Stimulated activated CD8-positive, alpha-beta memory T cell treated with anti-CD3 and anti-CD28 coated beads, Interleukin-12 subunit alpha, Interleukin-12 subunit beta, amount 100 ng/mL, for 4 hours (primary cell): ENCODE measurements at places on chromosomes 1 and 21.

- no peak for DNase-seq
These were observed 21.2 kb upstream of the CHI3L1 start for GRCh38 chr1:203207751-203208150.

- no peak for DNase-seq
These were observed 7.2 kb downstream of the INTS3 start for GRCh38 chr1:153735090-153735420.

DNA sequence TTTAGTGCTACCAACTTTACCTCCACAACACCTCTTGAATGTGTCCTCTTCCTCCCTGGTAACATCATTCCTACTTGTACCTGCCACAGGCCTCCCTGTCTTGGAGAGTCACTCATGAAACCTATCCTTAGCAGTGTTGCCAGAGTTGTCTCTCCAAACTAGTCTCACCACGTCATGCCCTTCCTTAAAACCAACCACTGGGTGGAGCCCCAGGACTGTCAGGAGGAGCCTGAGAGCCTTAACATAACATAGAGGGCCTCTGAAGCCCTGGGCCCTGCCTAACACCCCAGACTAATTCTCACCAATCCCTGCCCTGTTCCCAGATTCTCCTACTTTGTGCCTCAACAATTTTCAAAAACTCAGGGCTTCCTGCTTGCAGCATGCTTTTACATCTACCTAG is 65.3 kb downstream of the ZNF697 start:
- DNase-seq = no peak

GRCh38 chr1:219120624-219121544 is 52.8 kb upstream of the LYPLAL1 start:
- no peak for DNase-seq

GRCh38 chr1:59917026-59917784 is 9.4 kb downstream of the CYP2J2 start:
- DNase-seq = no peak

- no peak for DNase-seq
These were observed 146.0 kb downstream of the PBX1 start for GRCh38 chr1:164704954-164705353.

- DNase-seq = no peak
These were observed 78.8 kb upstream of the WDR26 start for GRCh38 chr1:224513383-224513782.

DNA sequence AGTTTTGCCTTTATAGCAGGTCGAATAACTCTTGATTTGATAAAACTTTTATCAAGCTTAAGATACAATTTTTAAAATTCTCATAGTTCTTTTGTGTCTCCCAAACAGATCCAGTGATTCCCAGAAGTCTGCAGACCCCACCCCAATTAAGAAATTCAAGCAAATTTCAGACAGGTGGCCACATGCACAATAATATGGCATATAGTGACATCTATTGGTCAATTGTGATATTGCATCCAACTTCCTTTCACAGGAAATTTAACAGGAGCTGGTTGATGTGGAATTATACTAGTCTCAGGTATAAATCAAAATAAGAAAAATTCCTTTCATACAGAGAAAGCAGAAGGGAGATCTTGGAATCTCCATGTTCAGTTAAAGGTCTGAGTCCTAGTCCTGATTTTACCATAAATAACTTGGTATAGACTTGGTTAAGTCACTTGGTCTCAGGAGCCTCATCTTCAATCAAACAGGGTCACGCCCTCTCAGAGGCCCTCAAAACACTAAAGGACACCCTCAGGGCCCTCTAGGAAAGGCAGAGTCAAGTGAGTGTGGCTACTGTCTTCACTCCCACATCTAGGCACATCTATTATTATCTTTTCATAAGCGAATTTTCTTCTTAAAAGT is 24.1 kb downstream of the PIGM start:
- DNase-seq = no peak

GRCh38 chr1:206647224-206647623 is 11.9 kb downstream of the DYRK3 start:
- no peak for DNase-seq

- DNase-seq = peak; percentile 66
These were observed 4.2 kb upstream of the ECE1 start for GRCh38 chr1:21294266-21294989.

GRCh38 chr1:116316373-116316772 is 56.7 kb upstream of the ATP1A1 start:
- no peak for DNase-seq

DNA sequence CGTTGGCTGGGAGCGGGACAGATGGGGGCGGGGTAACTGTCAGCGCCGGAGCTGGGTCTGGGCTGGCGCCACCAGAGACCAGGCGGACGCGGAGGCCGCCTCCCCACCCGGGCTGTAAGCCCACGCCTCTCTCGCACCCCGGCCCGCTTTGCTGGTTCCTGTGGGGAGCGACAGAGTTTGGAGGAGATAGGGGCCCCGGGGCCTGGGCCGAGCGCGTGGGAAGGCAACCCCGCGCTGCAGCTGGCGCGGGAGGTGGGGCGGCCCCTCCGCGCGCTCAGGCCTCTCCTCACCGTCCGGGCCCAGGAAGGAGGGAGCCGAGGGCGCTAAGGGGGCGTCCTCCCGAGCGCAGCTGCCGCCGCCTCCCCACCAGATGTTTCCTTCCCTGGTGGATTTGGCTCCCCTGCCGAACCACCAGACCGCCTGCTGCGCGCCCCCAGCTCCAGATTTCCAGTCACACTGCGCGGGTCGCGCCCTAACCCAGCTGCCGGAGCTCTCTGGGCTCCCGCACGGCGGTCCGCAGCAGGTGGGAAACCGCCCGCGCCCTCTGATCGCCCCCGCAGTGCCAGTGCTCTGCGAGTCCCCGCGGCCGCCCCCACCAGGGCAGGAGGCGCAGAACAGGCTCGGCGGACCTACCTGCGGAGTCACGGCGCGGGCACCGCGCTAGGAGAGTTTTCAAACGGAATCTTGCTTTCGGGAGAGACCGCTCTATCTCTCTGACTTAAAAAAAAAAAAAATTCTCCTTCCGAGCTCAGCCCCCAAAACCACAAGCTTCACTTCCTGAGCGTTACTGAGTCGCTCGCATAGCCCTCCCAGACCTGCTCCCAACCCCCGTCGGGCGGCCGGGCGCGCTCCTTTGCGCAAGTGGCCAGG is 1.1 kb downstream of the GFI1 start:
- peak; percentile 83 for DNase-seq

GRCh38 chr21:45542242-45542666 is at the start of gene SLC19A1:
SLC19A1 (minus strand) TSS chr21:45542440; CDS start chr21:45537959, 4,481 bp downstream.
- peak; percentile 68 for DNase-seq

- no peak for DNase-seq
These were observed 4.3 kb upstream of the LHX9 start for GRCh38 chr1:197912739-197913494.

- no peak for DNase-seq
These were observed 478.5 kb downstream of the ADGRL2 start for GRCh38 chr1:82279241-82279640.

- DNase-seq = peak; percentile 11
These were observed 18.7 kb upstream of the F5 start for GRCh38 chr1:169604781-169605560.

DNA sequence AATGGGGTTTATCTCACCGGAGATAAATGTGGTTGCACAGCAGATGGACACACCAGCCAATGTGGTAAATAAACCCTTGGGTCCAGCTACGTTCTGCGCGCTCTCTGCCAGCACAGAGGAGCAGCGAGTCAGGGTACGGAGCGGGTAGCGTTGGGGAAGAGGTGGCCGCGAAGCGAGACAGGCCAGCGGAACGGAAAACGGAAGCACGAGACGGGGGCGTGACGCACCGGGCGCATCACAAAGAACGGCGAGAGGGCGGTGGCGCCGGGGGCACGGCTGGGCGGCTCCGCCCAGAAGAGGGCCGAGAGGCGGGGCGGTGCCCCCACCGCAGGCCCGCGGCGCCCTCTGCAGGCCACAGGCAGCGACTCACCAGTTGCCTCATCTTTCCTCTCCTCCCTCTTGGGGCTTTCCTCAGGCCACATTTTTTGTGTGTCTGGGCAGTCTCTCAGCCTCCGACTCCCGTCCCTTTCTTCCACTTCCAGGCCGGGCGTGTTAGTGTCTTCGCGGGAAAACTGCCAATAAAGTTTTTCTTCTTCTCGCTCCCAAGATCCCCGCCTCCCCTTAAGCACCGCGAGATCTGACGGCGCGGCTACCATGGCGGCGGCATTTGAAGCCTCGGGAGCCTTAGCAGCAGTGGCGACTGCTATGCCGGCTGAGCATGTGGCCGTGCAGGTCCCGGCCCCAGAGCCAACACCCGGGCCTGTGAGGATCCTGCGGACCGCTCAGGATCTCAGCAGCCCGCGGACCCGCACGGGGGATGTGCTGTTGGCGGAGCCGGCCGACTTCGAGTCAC is at the start of gene DDX20:
Gene DDX20 (plus strand): TSS at position 571 of the 793 bp plus-strand sequence. CDS start 24 bp downstream, at position 595.
- peak; percentile 89 for DNase-seq

- DNase-seq = no peak
These were observed 46.6 kb downstream of the PLD5 start for GRCh38 chr1:242477944-242478343.

DNA sequence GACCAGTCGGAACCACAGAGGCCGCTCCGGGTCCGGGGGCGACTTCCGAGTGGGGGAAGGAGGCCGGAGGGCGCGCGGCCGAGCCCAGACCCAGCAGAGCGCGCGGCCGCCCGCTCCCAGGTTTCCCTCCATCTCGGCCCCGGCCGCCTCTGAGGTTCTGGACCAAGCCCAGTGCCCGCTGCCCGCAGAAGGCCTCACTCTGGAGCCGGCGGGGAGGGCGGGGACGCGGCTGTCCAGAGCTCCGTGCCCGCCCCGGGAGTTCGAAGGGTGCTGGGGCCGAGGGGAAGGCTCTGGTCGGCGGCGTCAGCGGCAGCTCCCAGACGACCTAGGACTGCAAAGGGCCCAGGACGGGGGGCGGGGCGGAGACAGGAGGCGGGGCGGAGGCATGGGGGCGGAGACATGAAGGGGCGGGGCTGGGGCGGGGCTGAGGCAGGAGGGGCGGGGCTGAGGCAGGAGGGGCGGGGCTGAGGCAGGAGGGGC is 48.0 kb upstream of the SLC19A1 start:
- no peak for DNase-seq

DNA sequence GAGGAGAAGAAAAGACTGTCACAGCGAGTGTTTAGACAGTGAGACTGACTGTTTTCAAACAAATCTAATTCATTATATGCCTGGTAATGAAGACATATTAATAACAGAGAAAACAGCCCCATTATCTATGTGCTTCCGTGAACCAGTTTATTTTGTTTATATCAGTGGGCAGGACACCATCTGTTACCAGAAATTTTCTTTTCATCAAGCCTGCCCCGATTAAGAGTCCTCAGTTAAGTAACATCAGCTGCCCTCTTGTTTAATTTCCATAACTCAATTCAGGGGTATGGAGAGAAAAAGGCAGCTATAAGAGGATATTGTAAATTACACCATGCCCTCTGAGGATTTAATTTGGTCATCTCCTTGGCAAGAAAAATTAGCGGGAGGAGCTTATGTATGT is 94.0 kb downstream of the TMEM200B start:
- DNase-seq = no peak

DNA sequence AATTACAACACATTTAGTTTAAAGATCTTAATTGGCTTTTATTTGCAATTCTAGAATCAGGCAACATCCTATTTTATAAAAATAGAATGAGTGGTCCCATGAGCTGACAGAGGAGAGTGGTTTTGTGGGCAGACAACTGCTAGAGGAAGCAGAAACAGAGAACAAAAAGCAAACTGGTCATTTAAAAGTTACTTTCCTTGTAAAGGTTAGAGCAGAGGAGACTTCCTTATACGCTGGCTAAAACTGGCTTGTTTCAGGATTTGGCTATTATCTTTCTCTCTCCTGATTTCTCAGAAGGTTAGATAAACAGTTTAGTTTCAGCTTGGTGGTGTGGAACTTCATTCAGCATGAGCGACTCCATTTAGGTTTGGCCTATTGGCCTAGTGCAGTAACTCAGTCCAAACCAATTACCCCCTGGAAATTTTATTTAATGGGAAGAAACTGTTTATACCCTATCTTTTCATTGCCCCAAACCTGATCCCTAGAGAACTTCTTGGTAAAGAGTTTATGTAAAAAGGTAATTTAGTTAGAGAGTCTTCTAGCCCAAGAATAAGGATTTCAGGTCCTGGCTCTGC is 32.2 kb upstream of the IL20 start:
- no peak for DNase-seq

- DNase-seq = no peak
These were observed 188.9 kb downstream of the NRIP1 start for GRCh38 chr21:14875704-14876523.

- no peak for DNase-seq
These were observed 90.3 kb downstream of the SCMH1 start for GRCh38 chr1:41151846-41152245.

DNA sequence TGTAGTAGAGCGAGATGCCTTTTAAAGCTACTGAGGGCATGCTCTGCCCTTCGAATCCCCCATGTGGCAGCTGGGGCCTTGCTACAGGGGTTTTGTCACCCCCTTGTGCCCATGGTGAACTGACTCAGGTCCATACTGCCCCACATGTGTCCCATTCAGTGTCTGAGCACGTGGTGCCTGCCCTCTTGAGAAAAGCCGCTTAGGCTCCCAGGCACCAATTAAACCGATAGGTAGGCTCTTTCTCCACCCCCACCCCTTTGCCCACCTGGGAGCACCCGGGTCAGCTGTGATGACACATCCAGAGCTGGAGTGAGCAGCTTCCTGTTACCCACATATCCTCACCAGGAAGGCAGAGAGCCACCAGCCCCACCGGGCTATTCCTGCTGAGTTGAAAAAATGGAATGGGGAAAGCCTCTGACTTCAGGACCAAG is 30.5 kb downstream of the TMCC2 start:
- DNase-seq = no peak

DNA sequence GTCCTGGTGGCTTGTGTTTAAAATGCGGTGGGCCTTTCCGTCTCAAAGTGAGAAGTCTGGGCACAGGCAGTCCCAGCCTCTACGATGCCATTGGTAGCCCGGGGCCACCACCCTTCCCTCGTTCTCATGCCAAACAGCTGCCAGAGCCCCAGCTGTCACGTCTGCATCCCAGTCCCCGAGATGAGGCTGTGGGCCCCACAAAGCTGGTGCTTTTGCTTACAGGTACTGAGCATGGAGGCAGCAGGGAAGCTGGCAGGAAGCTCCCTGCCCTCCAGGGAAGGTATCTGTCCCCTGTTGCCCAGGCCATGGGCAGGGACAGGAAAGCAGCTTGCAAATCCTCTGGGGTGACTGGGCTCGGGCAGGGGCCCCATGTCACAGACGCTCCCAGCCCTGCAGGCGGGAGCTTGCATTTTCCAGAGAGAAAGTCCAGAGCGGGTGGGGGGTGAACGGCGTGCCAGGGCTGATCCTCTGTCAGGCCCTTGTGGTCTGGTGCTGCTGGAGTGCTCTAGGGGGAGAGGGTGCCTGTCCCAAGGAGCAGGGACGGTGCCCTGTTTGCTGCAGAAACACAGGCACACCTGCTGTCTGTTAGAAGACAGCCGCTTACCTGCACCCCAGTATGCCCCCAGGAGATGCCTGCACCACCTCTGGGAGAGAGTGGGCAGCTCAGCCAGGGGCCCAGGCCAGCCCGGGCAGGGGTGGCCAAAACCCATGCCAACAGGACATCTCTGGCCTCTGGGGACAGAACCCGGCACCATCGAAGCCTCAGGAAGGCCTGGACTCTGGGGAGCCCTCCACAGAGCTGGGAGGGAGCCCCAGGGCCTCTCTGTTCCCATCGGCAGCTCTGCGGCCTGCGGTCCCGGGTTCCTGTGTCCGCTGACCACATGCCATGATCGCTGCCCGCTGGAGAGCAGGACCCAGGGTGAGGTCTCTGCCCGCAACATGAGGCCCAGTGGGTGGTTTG is 45.9 kb downstream of the SLX9 start:
- DNase-seq = no peak

GRCh38 chr1:200646515-200646914 is 23.2 kb downstream of the DDX59 start:
- DNase-seq = no peak

- DNase-seq = no peak
These were observed 182.1 kb upstream of the DMRTA2 start for GRCh38 chr1:50605186-50605875.

GRCh38 chr1:185775501-185775900 is 41.3 kb downstream of the HMCN1 start:
- DNase-seq = no peak

- peak; percentile 65 for DNase-seq
These were observed 2.1 kb upstream of the PEX10 start for GRCh38 chr1:2414297-2414958.
